AG04450 (cell line): ENCODE measurements at places on chromosomes 3 and 15.

DNA sequence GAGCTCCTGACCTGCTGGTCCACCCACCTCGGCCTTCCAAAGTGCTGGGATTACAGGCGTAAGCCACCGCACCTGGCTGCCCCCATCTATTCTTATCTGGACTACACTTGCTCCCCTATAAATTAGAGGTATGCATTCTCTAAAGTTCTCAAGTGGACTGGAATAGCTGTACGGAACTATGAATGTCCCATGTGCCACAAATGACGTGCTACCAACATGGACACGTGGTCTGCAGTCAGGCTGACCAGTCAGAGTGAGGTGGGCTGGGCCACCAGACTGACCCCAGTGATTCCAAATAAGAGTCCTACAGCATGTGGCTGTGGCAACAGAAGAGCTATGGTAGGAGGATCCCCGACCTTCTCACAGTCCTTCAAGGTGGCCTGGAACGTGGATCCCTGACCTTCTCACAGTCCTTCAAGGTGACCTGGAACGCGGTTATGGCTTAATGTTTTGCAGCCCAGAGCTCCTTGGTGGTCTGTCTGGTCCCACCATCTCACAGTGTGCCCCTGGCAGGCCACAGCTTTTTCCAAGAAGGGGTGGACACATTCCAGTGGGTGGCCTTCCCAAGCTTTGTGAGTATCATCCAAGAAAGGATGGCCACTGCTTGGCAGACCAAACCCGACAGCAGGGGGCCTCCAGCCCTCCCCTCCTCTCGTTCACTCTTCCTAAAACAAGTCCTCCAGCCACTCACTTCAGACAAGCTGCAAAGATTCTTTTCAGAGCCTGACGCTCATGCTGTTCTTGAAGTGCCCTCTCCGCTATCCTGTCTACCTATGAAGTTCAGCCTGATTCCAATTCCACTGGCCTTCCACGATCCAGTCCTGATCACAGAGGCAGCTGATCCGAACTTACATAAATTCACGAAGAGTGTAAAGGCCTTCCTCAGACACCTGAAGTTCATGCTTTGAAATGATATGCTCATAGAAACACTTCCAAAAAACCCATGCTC, 4.4 kb downstream of the ADAMTS17 start:
- no peak for DNase-seq

GRCh38 chr3:43183456-43183855, 77.6 kb upstream of the POMGNT2 start:
- DNase-seq: no peak

GRCh38 chr3:69786854-69787253, 47.6 kb downstream of the MITF start:
- DNase-seq: no peak

GRCh38 chr15:94383041-94383440, 151.7 kb downstream of the MCTP2 start:
- DNase-seq: no peak

- DNase-seq: no peak
Observed at GRCh38 chr3:105616374-105617121, 249.8 kb downstream of the ALCAM start.

- DNase-seq: no peak
Observed at GRCh38 chr3:154728285-154728684, 298.3 kb upstream of the GPR149 start.

- DNase-seq: no peak
Observed at GRCh38 chr15:91135201-91136130, 35.4 kb downstream of the SV2B start.

DNA sequence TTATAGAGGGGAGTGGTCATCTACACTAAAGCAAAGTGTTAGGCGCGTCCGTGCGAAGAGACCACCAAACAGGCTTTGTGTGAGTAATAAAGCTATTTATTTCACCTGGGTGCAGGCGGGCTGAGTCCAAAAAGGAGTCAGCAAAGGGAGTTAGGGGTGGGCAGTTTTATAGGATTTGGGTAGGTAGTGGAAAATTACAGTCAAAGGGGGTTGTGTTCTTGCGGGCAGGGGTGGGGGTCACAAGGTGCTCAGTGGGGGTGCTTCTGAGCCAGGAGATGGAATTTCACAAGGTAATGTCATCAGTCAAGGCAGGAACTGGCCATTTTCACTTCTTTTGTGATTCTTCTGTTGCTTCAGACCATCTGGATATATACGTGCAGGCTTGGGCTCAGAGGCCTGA, 47.1 kb downstream of the OIP5 start:
- no peak for DNase-seq

GRCh38 chr15:61511089-61511488, 282.0 kb upstream of the RORA start:
- DNase-seq: no peak

- no peak for DNase-seq
Observed at GRCh38 chr3:58652624-58653023, 13.9 kb downstream of the FAM3D start.

DNA sequence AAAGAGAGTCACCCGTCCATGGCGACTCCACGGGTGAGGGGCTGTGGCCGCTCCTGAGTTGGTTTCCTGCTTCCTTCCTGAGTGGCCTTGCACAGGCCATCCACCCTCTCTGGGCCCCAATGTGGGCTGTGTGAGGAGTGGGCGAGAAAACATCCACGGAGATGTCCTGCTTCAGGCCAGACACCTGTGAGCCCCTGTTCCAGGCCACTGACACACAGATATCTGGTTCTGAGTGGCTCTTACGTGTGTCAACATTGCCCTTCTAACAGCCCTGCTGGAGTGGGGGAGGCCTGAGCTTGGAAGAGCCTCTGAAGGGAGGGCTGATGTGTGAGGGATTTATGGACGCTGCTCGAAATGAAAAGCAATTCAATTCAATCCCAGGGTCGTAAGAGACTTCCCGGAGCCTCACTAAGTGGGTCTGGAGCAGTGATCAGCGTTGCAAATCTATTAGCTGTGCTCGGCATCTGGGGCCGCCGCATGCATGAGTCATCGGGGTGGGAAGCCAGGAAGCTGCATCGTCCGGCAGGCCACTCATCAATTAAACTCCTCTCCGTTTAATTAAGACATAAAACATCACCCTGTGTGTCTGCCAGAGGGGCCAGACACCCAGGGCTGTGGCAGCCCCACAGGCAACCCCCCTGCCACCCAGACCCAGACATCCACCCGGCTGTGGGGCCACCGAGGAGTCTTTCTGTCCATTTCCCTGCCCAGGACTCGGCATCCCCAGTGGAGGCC, 20.0 kb upstream of the PRR23E start:
- peak; percentile 21 for DNase-seq

- no peak for DNase-seq
Observed at GRCh38 chr3:13229273-13229949, 156.2 kb upstream of the IQSEC1 start.

DNA sequence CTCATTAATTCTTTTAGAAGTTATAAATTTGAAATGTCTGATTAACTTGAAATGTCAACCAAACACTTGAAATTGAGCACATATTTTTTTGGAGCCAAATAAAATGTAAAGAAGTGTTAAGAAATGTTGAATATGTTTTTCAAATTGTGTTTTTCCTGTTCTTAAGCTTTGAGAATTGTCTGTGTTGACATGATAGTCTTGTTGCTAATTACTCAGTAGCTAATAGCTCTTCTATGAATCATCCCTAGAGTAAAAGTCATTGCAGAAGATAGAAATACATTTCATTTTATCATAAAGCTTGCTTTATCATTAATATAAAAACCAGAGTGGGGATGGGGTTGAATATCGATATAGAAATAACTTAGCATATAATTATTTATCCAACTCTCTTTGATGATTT, 41.9 kb upstream of the ABHD10 start:
- DNase-seq: no peak

- DNase-seq: no peak
Observed at GRCh38 chr3:186751480-186751879, 31.9 kb upstream of the EIF4A2 start.

GRCh38 chr15:31374986-31375385, 48.4 kb downstream of the KLF13 start:
- no peak for DNase-seq

- no peak for DNase-seq
Observed at GRCh38 chr3:113275929-113276750, 64.8 kb downstream of the BOC start.

GRCh38 chr15:76512971-76513370, 176.4 kb downstream of the ISL2 start:
- no peak for DNase-seq

GRCh38 chr15:56844892-56845291, 73.6 kb upstream of the TCF12 start:
- no peak for DNase-seq

GRCh38 chr15:39833515-39833981, 50.9 kb upstream of the FSIP1 start:
- DNase-seq: no peak

- DNase-seq: no peak
Observed at GRCh38 chr15:100705065-100705464, 102.7 kb downstream of the ASB7 start.

DNA sequence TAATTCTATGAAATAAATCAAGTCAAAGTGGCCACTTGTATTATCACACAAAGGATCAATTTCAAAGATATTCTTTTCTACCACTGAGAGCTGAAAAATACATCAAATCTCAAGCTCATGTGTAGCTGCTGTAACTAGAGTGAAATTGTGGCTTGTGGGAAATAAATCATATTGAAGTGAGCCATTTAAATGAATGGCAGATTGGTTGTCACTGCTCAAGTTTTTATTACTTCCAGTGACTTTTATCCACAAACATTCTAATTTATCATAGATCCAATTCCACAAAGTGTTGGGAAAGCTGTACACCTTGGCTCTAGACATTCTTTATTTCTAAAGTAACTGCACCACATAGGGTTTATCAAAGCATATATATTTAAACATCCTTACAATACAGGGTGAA, 285.4 kb downstream of the CNTN3 start:
- DNase-seq: no peak

GRCh38 chr3:51535146-51536019, 3.1 kb upstream of the RAD54L2 start:
- DNase-seq: no peak

DNA sequence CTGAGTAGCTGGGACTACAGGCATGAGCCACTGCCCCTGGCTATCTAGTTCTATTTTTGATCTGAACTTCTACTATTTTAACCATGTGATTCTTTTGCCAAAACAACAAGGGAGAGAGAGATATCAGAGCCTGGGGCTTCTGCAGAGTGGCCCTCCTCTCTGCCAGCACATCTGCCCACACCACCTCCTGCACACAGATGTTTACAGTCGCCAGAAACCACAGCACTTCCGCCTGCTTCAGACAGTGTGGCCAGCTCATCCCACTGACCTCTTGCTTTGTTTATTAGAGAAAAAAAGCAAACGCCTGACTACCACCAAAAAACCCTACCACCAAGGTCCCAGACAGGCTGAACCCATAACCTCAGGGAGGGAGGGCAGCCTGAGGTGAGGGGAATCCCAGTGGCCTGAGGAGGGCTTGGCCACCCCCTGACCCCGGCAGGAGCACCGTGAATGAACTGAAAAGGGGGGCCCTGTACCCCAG, 85.9 kb upstream of the ABHD2 start:
- DNase-seq: peak; percentile 66

DNA sequence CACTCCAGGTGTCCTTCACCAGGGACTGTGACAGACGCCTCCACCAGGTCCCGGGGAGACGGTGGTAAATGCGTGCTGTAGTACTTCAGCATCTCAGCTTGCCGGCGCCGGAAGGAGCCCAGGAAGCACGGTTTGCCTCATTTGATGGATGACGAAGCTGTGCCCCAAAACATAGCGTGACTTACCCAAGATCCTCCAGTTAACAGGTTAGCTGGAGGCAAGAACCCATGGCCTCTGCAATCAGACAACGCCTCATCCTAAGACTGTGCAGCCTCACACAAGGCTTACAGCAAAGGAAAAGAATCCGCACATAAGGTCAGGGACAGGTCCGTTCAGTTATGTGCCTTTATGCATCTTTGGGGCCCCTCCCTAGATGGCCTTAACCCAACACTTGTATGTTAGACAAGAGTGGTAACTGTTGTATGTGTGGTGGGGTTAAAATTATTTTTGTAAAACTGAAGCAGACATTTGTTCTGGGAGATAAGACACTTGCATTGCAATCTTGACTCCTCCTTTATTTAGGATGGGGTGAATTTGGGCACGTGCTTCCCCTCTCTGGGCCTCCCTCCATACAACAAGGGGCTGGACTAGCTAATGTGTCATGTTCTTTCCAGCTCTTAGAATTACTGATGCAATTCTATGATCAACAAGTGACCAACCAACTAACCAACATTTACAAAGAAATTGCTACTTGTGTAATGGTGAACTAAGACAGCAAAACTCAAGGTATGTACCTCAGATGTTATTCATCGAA, 39.4 kb downstream of the VGLL4 start:
- peak; percentile 65 for DNase-seq

DNA sequence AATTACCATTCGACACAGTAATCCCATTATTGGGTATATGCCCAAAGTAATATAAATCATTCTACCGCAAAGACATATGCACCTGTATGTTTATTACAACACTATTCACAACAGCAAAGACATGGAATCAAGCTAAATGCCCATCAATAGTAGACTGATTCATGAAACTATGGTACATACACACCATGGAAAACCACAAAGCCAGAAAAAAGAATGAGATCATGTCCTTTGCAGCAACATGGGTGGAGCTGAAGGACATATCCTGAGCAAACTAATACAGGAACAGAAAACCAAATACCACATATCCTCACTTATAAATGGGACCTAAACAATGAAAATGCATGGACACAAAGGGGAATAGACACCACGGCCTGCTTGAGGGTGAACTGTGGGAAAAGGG, 11.1 kb upstream of the MCF2L2 start:
- DNase-seq: no peak

- DNase-seq: peak; percentile 41
Observed at GRCh38 chr3:24683633-24684384, 189.2 kb upstream of the THRB start.

DNA sequence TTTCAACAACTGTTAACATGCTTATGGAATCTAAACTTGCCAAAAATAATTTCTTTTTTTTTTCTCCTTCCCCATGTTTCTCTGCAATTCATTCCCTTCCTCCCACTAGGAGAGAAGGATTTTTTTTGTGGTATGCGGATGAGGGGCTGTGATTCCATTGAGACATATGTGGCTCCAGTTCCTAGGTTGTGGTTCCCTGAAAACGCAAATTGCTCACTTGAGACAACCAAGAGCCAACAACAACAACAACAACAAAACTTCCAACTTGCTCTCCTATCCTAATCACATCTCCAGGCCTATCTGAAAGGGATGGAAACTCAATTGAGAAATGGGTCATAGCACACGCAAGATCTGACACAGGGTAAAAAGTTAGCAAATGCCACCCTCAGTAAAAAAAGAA, 406.5 kb upstream of the TGFBR2 start:
- no peak for DNase-seq

DNA sequence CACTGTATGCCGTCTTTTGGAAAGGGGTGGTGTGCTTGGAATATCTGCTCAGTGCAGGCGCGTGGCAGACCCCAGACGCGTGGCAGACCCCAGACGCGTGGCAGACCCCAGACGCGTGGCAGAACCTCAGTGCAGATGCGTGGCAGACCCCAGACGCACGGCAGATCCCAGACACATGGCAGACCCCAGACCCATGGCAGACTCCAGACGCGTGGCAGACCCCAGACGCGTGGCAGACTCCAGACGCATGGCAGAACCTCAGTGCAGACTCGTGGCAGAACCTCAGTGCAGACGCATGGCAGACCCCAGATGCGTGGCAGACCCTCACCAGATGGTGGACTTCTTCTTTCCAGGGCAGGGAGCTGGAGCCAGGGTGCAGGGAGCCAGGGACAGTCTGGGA, 637 bp upstream of the MUC4 start:
- DNase-seq: no peak

- DNase-seq: no peak
Observed at GRCh38 chr3:15467227-15468181, 40.1 kb downstream of the EAF1 start.

- DNase-seq: no peak
Observed at GRCh38 chr3:183161552-183162336, 790 bp downstream of the LAMP3 start.
